Urinary bladder (tissue), 4 donors: ENCODE measurements at places on chromosomes 1 and 21. TPM values are rescaled to one million over a fixed set of nuclear protein-coding genes. Genes with fewer than 3 reads are reported as not detected.

- DNase-seq, result no peak
These were observed 152.3 kb downstream of the SNX7 start for GRCh38 chr1:98813738-98814309.

- no peak for DNase-seq
These were observed 101.7 kb downstream of the NEK7 start for GRCh38 chr1:198258491-198258890.

- no peak for DNase-seq
These were observed 24.6 kb downstream of the WNT3A start for GRCh38 chr1:228031276-228031995.

NBPF9 gene
- 11.0 TPM for polyA plus RNA-seq

DNA sequence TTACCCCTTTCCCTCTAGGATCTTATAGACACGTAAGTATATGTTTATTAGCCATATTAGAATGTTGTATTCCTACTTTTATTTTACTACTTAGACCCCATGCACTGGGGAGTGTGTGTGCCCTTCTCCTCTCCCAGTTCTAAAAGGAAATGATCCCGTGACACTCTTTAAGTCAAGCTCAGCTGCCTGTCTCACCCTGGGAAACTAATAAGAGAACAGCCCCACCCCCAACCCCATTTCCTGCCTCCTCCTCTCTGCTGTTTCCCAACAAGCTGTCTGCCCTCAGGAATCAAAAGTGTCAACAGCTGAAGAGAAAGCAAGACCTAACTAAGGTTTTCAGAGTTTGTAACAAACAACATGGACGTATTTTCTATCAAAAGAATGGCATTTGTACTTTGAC is 92.6 kb upstream of the VAV3 start:
- no peak for DNase-seq

DNA sequence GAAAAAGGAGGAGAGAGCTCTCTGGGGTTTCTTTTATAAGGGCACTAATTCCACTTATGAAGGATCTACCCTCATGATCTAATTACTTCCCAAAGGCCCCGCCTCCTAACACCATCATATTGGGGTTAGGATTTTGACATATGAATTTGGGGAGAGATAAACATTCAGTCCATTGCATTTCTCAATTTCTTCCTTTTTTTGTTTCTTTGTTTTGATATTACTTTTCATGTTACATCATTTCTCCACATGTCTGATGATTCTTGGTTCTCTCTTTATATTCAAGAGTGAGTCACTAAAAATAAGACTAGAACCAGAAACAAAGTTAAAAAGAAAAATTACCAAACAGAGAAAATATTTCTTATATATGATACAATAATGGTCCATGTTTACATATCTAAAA is 63.2 kb upstream of the DUSP10 start:
- no peak for DNase-seq

ODR4 gene
- polyA plus RNA-seq, result 11.1 TPM

- DNase-seq, result no peak
These were observed 388.5 kb downstream of the PLPP3 start for GRCh38 chr1:56190806-56191365.

- no peak for DNase-seq
These were observed 88.5 kb upstream of the VCAM1 start for GRCh38 chr1:100631015-100631551.

HSD11B1 gene
- polyA plus RNA-seq, result 12.5 TPM

DNA sequence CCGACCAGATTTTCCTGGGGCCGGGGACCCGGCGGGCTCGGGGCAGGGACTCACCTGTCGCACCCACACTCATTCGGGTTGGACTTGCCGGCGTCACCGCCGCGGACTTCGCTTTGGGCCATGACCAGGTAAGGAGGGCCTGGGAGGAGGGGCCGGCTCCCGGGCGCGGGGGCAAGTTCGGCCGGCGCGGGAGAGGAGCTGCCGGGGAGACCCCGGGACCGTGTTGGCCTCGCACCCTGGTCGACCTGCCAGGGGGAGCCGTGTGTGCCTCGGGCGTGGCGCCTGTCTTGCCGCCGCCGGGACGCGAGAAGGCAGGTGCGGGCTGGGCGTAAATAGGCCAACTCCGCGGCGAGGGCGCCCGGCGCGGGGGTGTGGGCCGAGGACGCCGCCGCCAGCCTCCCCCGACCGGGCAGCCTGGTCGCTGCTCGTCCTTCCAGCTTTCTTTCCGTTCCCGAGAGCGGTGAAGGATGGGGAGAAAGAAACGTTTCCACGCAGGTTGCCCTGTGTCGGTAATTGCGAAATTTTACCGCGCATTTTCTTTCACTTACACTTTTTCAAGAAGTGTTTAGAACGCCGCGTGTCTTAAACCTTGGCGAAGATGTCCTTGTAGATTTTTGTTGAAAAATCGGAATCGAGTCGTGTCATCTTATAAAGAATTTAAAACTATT is 558 bp downstream of the USP1 start:
- DNase-seq, result no peak

DNA sequence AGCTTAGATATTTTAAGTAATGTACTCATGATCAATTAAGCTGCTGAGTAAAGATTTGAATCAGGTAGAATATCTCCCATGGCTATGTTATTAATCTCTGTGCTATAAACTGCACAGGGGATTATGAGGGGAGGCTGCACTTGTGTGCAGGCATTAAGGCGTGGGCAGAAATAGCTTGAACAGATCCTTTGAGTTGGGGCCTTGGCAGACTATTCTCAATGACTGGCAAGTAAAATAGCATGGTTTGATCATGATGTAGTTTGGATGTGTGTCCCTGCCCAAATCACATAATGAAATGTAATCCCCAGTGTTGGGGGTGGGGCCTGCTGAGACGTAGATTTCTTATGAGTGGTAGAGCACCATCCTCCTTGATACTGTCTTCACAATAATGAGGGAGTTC is 220.3 kb downstream of the PLPP3 start:
- no peak for DNase-seq

DNA sequence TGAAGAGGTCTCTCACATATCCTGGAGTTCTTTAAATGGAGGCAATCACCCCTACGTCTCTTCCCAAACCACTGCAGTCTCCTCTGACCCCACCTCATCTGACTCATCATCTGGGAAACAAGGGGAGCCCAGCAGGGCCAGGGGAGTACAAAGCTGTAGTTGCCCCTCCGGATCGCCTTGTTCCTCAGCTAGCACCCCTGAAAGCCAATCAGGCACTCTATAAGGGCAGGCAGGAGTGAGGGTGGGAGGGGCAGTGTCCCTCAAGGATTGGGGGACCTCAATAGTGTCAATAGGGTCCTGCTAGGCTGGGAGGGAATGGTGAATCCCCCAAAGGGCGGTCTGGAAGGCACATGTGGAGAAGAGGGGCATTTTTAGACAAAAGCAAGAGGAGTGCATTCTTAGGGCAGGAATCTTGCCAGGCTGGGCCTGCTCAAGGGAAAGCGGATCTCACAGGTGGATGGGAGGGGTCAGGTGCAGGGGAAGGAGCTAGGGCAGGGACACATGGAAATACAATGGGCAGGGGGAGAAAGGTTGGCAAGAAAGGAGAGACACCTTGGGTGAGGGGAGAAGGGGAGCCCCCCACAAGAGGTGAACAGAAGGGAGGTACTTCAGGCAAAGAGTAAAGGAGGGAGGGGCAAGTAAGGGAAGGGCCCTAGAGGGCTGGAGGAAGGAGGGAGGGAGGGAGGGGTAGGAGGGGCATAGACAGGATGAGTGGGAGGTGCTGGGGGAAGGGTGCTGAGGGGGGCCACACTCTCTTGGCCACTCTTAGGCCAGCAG is 5.8 kb downstream of the SHISA4 start:
- DNase-seq, result no peak

GRCh38 chr1:7420470-7421100 is 350.5 kb upstream of the VAMP3 start:
- DNase-seq, result no peak

GRCh38 chr1:200445213-200445612 is 35.4 kb upstream of the ZNF281 start:
- no peak for DNase-seq

GRCh38 chr1:221779771-221780170 is 37.9 kb upstream of the DUSP10 start:
- DNase-seq, result no peak

ACKR1 gene
- polyA plus RNA-seq, result 176 TPM

FOXD2 gene
- polyA plus RNA-seq, result 0.19 TPM

NBPF6 gene
- not detected for polyA plus RNA-seq

DNA sequence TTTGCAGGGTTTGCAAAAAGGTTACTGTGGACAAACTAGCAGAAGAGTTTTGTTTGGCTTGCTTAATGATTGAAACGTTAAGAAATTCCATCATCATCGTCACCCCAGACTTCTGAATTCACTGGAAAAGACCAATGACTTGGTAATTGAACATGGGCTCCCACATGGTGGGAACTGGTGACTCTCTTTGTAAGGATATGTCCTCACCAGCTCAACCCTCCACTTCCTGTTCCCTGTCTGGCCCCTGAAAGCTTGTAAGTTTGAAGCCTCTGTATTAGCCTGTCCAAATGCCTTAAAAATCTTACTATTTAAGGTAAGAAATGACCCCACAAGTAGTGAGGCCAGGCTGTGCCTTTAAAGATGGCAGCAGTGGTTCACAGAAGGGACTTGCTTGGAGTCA is 9.7 kb downstream of the SYT6 start:
- DNase-seq, result no peak

SNX7 gene
- polyA plus RNA-seq, result 32.2 TPM

GRCh38 chr1:150149271-150150132 is at the start of gene PLEKHO1:
Gene PLEKHO1 (plus strand): TSS chr1:150149916. CDS start chr1:150150258, 342 bp downstream.
- peak; percentile 32 for DNase-seq

DNA sequence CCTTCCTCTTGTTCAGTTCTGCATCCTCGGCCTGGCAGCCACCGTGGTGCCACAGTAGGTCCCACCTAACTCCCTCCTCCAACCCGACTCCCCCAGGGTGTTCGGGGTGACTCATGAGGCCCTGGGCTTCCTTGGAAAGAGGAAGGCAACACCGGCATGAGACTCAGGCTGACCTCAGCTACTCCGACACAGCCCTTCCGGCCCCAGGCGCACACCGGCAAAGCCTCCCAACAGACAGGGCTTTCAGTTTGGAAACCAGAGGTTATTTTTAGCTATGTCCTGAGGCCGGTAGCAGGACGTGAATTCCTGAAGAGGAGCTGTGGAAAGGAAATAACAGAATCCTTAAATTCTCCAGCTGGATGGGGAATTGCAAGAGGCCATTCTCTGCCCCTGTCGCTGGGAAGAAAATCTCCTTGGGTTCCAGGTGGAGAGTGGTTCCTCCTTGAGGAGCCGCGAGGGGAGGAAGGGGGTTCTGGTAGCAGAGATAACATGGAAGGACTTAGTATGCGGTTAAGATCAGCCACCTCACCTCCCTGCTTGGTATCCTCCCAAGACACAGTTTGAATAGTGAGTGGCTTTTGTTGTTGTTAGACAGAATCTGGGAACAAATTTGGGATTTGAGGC is 24.4 kb downstream of the PLXNA2 start:
- DNase-seq, result no peak

- peak; percentile 18 for DNase-seq
These were observed 104.4 kb downstream of the PHTF1 start for GRCh38 chr1:113654883-113655282.
